ENCODE measurements at places on chromosomes 3 and 15.

DNA sequence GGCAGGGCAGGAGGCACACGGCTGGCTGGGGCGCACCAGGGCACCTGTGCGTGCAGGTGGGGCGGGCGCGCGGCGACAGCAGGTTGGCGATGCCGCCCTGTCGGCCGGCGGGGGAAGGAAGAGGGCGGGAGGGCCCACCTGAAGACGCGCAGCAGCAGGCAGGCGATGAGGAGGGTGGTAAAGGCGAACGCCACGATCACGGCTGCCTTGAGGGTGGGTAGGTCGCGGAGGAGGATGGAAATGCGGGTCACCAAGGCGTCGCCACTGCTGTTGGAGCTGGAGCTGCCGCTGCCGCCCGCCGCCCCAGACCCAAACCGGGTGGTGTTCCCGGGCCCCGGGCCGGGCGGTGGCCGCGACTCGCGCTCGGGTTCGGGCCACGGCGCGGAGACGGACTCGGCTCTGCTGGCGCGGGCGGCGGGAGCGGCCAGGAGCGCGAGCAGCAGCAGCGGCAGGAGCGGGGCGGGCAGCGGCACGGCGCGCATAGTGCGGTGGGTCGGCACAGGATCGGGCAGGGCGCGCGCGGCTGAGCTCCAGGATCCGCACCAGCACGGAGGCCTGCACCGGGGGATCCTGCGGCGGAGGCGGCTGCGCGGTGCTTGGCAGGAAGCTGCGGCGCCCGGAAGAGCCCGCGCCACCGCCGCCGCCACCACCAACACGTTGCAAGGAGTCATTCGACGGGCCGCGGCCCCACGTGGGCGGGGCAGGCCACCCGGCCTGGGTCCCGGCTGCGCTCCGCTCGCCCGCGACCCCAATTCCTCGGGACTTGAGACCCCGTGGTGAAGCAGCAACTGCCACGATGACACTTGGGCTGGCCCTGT lies at the start of gene FAM174B:
TSS of gene FAM174B (minus strand) at position 598 of the 818 bp plus-strand sequence.
- peak; percentile 37 for DNase-seq

DNA sequence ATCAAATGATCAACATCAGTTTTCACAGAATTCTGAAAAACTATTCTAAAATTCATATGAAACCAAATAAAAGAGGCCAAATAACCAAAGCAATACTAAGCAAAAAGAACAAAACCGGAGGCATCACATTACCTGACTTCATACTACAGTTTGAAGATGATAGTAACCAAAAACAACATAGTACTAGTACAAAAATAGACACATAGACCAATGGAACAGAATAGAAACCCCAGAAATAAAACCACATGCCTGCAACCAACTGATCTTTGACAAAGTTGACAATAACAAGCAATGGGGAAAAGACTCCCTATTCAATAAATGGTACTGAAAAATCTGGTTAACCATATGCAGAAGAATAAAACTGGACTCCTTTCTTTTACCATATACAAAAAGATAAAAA lies 75.7 kb upstream of the FXR1 start:
- DNase-seq: no peak

- DNase-seq: no peak
These were observed 20.6 kb downstream of the SLC6A11 start for GRCh38 chr3:10836676-10837075.

DNA sequence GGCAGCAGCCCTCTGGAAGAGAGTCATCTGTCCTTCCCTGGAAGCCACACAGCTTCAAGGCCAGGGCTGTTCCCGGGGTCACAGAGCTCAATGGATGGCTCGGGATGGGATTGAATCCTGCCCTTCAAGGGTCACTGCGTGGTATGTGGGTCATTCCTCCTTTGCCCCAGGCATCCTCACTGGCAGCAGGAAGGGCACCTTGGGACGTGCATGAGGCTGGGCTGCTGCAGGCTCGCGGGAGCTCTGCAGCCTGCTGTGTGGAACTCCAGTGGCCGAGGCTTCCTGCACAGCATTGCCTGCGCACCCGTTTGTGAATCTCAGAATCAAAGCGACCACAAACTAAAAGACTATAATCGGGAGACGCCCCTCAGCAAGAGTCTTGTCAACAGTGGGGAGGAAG lies 60.7 kb downstream of the PCSK6 start:
- DNase-seq: no peak

DNA sequence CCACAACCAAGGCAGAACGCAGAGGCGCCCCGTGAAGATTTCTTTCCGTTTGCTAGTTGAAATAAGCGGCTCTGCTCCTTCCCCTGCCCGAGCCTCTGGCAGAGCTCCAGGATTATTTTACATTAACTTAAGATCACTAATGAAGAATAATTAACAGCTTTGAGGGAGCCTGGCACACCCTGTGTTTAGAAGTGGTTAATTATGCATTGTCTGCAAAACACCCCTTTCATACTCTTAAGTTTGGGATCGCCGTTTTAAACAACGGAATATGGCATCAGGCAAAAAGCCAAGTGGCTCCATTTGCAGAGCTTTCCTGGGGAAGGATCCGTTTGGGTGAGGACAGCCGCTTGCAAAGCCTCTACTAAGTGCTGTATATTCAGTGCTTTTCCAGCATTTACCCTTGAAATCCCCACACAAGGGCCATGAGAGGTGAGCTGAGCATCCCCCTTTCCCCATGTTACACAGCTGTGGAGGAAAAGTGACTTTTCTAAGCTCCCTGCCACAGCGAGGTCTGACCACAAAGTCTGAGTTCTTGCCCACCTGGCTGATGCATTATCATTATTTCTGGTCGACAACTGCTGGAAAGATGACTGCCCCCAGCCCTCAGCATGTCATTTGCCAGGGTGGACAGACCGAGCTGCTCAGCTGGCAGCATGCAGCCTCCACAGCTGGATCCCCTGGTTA lies 33.9 kb downstream of the IQSEC1 start:
- DNase-seq: no peak

DNA sequence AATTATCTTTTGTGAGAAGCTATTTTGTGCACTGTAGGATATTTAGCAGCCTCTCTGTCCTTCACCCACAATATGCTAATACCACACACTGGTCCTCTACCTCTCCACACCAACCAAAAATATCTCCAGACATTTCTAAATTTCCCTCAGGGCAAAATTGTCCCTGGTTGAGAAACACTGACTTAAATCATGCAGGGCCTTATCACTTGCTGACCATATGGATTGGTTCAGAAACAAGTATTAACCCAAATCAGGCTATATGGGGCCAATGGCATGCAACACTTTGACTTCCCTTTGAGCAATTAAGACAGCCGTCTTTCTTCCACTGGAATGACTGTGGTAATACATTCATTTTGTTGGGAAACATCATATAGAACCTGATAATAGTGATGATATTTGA lies 251.1 kb downstream of the CNTN3 start:
- no peak for DNase-seq

DNA sequence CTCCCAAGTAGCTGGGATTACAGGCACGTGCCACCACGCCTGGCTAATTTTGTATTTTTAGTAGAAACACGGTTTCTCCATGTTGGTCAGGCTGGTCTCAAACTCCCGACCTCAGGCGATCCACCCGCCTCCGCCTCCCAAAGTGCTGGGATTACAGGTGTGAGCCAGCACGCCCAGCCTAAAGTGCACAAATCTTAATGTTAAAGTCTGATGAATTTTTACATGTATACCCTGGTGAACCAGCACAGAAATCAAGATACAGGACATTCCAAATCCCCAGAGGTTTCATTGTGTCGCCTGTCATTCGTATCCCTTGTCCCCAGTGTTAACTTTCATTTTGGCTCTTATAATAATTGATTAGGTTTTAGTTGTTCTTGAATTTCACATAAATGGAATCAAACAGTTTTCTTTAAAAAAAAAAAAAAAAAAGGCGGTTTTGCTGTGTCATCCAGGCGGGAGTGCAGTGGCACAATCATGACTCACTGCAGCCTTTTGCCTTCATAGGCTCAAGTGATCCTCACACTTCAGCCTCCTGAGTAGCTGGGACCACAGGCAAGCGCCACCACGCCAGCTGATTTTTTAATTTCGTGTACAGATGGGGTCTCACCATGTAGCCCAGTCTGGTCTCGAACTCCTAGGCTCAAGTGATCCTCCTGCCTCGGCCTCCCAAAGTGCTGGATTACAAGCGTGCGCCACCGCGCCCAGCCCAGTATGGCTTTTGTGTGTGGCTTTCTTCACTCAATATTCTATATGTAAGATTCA lies 1.5 kb upstream of the TM4SF19 start:
- no peak for DNase-seq

GRCh38 chr3:155496206-155496605 lies 202.7 kb upstream of the STRIT1 start:
- no peak for DNase-seq

DNA sequence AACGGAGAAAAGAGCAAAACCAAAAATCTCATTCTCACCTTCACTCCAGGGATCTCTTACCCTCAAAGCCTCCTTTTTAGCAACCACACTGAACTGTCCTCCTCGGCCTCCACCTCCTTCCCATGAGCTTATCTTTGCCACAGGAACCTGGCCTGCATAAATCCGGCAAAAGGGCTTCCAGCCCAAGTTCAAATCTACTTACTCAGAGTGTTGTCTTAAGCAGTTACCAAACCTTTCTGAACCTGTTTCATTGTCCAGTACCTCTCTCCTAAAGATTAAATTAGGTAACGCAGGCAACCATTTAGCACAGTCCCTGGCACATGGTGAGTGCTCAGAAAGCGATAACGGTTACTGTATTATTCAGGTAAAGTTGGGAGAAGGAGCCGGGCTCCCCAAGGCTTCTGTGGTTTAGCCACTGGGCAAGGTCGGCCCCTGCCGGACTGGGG lies 777 bp downstream of the CIB1 start:
- no peak for DNase-seq

GRCh38 chr3:53150247-53151085 lies 10.5 kb upstream of the PRKCD start:
- DNase-seq: no peak

- DNase-seq: no peak
These were observed 50.1 kb downstream of the CADPS start for GRCh38 chr3:62824965-62825592.

DNA sequence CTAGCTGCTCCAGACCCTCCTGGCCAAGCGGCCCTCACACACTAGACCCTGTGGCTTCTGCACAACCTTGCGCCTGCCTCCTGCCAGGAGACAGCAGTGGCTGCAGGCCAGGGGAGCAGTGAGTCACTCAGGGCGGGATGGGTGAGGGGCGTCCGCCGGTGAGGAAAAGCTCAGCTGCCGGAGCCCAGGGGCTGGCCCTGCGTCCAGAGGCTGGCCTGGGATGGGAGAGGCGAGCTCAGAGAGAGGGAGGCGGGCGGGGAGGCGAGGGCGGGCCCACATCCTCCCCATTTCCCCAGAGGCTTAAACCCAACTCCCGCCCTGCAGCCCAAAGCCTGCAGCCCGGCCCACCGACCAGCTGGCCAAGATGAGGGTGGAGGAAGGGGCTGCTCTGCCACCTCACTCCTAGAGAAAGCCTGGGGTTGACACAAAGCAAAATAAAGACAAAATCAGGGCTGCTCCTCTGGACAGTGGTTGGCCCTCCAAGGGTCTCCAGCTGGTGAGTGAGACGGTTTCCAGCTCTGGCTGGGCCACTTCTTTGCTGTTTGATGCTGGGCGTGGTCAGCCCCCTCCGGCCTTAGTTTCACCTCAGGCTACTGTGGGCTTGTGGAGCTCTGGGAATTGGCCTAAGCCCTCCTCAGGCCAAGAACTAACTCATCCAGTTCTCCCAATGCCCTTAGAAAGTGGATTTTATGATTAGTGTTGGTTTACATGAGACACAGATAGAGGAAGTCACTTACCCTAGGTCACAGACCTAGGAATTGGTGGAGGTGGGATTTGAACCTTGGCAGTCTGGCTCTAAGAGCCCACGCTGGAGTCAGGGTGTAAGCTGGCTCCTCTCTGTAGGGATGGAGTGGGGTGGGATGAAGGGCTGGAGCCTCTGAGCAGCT lies 50.6 kb downstream of the IQSEC1 start:
- DNase-seq: no peak

GRCh38 chr3:134495980-134496379 lies 10.1 kb downstream of the CEP63 start:
- no peak for DNase-seq
